ENCODE measurements at places on chromosomes 1 and 21. TPM values are rescaled to one million over a fixed set of nuclear protein-coding genes. Genes with fewer than 3 reads are reported as not detected.

GRCh38 chr1:53902235-53903138 is 8.5 kb downstream of the DIO1 start:
- DNase-seq: no peak

GRCh38 chr1:221782477-221782876 is 40.6 kb upstream of the DUSP10 start:
- no peak for DNase-seq

DNA sequence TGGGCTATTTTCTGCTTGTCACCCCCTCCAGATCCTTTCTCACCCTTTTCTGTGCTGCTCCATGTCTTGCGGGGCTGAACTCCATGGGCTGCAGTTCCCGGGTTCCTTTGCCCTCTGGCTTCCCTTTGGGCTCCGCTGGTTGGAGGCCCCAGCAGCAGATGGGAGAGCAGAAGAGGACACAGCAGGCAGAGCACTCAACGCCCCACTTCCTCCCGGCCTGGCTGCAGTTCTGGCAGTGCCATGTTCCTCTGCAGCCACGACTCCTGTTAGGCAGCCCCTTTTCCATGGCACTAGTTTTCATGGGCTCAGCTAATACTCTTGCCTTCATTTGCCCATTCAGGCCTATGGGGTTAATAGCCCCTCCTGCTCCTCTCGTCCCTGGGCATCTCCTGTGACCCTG is 127.1 kb downstream of the TENT5C start:
- no peak for DNase-seq

- DNase-seq: no peak
Observed at GRCh38 chr1:157269656-157270375, 131.6 kb upstream of the ETV3 start.

Gene DMBX1
- 1.7 TPM for total RNA-seq

Gene TPTE
- not detected for total RNA-seq

Gene S100A9
- 0.33 TPM for total RNA-seq

Gene MANEAL
- total RNA-seq: 6.4 TPM

DNA sequence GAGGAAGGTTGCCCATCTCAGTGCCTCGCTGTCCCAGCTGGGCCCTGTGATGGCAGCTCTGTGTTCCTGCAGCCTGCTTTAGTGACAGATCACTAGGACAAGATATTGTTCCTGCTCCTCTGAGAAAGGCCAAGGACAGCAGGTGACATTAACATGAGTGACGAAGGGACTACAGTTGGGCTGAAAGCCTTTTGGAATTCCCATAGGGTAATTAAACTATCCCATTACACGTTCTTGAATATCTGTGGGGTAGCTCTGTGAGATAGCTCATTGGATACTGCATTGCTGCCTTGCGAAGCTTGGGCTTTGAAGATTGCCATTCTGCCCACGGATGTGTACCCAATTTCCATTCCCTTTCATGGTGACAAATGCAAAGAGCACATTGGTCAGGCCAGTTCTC is 78.2 kb upstream of the COA6 start:
- no peak for DNase-seq

Data from WTC11 (cell line).